Panc1 (cell line): ENCODE measurements at places on chromosomes 5 and 9. TPM values are rescaled to one million over a fixed set of nuclear protein-coding genes. Genes with fewer than 3 reads are reported as not detected.
A peak's percentile ranks its signal among the peaks of the same experiment; 100 is the strongest.

DNA sequence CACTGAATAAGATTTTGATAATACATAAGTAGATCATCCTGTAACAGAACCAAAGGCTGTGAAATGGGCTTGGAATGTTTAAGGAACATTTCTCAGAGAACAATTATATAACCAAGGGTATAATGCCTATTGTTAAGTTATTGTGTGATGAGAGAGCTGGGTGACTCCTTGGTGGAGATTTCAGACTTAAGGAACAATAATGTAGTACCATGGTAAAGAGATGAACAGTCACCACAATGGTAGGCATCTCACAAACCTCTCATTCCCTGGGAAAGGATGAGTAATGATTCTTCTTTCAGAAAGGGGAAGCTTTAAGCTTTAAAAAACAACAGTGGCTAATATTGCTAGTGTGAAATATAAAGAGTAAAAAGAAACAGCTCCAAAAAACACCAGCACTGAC, 147.4 kb downstream of the TRIM36 start:
- DNase-seq: no peak

- DNase-seq: no peak
Measured at GRCh38 chr5:10699281-10699874, 61.7 kb downstream of the DAP start.

- no peak for DNase-seq
Measured at GRCh38 chr5:133905424-133905823, 63.0 kb downstream of the C5orf15 start.

GRCh38 chr5:169161022-169161680, 139.8 kb downstream of the SLIT3 start:
- no peak for DNase-seq

GRCh38 chr9:107504585-107505455, 15.3 kb upstream of the KLF4 start:
- DNase-seq: peak; percentile 76

DNA sequence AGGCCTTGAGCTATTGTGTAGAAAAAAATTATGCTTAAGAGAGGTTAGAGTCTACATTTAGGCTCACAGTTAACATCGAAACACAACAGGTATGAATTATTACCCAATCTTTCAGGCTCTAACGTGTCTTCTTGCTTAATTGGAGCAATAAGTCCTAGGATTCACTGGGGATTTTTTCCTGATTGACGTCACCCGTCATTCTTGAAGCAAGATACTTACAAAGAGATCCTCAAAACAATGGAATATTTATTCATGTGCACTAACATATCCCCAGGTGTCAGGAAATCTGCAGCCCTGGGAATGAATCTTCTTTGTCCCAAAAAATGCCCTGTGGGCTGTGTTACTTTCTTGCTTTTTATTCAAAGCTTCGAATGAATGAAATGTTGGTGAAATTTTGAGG, 413.5 kb downstream of the NFIB start:
- no peak for DNase-seq

DNA sequence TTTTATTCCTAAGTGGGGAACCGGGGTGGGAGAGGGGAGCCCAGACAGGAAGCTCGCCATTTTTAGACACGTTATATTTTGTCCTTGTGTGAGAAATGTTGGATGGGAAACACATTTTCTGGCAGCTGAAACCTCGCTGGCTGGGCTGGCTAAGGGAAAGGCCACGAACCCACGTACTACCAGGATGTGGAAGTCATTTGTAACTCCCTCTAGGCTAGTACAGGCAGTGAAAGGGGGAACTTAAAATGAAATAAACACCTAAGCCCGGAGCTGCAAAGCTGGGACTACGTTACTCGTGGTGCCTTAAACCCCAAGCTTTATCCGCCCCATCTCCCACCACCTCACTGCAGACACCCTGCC, 42.5 kb downstream of the TMEM174 start:
- no peak for DNase-seq

GRCh38 chr5:38556599-38557307, at the start of gene LIFR:
Gene LIFR (minus strand): TSS chr5:38556646. CDS start chr5:38530647, 25,999 bp downstream.
- DNase-seq: no peak

DNA sequence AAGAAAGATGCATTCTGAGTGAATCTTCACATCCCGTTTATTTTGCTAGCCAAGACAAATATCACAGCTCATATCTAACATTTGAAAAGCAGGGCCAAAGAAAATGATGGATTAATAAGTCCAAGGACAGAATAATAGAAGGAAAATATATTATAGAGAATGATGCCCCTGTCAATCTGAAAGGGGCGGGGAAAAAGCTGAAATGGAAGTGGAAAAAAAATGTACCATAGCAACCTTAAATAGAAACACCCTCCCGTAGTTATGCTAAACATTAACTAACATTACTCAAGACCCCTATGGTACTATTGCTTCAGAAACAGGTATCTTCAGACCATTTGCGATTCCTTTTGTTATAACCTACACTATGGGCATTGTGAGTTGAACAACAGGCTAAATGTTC, 67.7 kb upstream of the SMARCA2 start:
- no peak for DNase-seq

Gene SLC22A4
- total RNA-seq: 1.5 TPM

Gene ADAMTSL1
- total RNA-seq: not detected

Gene WWC1
- 29.4 TPM for total RNA-seq

Gene HAVCR2
- total RNA-seq: not detected

Gene COL23A1
- total RNA-seq: 0.05 TPM

Gene ZNF189
- 7.0 TPM for total RNA-seq

Gene PCDHB13
- 1.0 TPM for total RNA-seq

Gene PCDHB15
- 0.15 TPM for total RNA-seq

Gene ADGRD2
- total RNA-seq: not detected

Gene FOXD4L5
- 0.08 TPM for total RNA-seq
